ENCODE measurements at places on chromosomes 16 and 17. TPM values are rescaled to one million over a fixed set of nuclear protein-coding genes. Genes with fewer than 3 reads are reported as not detected.

GRCh38 chr17:33514369-33514768 is 221.3 kb upstream of the ASIC2 start:
- H3K4me1 ChIP-seq = no peaks in the 10 kb centered on the region
- no peaks in the 10 kb centered on the region for H3K36me3 ChIP-seq
- H3K4me3 ChIP-seq = no peak overlapping the region
- H3K27me3 ChIP-seq = no peaks in the 10 kb centered on the region
- no peak for DNase-seq

DNA sequence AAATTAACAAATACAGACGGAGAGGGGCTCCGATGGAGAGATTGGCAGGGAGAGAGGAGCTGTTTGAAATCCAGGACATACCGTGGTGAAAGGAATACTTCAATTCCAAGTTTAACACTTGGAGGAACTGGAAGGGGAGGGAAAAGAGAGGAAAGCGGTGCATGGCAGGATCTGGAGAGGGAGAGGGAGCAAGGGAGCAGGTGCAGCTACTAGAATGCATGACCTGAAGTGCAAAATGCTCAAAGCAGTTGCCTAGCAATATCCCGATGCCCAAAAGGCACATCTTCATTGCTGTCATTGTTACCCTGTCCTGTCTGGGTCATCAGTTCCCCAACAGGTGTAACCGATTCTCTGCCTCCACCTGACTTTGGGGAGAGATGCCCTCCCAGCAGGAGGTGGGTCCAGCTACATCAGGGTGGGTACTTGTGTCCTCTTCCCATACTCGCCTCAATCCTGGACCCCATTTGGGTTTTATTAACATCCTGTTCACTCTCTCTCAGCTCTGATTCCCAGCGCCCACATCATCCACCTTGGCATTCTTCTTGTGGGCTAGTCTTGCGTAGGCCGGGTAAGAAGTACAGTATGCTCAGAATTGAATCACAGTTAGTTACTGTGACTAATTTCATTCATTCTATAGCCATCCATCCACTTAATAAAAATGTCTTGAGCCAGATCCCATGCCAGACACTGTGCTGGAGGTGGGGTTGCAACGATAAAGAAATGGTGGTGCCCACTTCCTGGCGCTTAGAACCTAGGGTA is 37.4 kb upstream of the EMP2 start:
- no peak overlapping the region for H3K4me3 ChIP-seq
- DNase-seq = no peak
- H3K27me3 ChIP-seq = peaks cover 3% of the 10 kb centered on the region
- H3K4me1 ChIP-seq = no peaks in the 10 kb centered on the region
- no peaks in the 10 kb centered on the region for H3K36me3 ChIP-seq

- H3K36me3 ChIP-seq = no peaks in the 10 kb centered on the region
- H3K27me3 ChIP-seq = no peaks in the 10 kb centered on the region
- H3K4me3 ChIP-seq = no peak overlapping the region
- H3K4me1 ChIP-seq = peaks cover 6% of the 10 kb centered on the region
- DNase-seq = no peak
- H3K27ac ChIP-seq = no peak overlapping the region
Measured at GRCh38 chr17:60712675-60713074, 35.0 kb downstream of the BCAS3 start.

GRCh38 chr17:50289991-50290702 is 15.9 kb downstream of the TMEM92 start:
- no peaks in the 10 kb centered on the region for H3K36me3 ChIP-seq
- no peak overlapping the region for H3K4me3 ChIP-seq
- no peaks in the 10 kb centered on the region for H3K4me1 ChIP-seq
- peak; percentile 79 for DNase-seq

GRCh38 chr16:2226245-2226793 is 2.9 kb downstream of the E4F1 start:
- H3K4me1 ChIP-seq = peaks cover 29% of the 10 kb centered on the region
- H3K27ac ChIP-seq = no peak overlapping the region
- DNase-seq = no peak
- no peaks in the 10 kb centered on the region for H3K27me3 ChIP-seq
- H3K4me3 ChIP-seq = no peak overlapping the region
- H3K36me3 ChIP-seq = peaks cover 26% of the 10 kb centered on the region

GRCh38 chr17:7883781-7884386 is 4.7 kb upstream of the CHD3 start:
- DNase-seq = no peak
- H3K4me3 ChIP-seq = peak overlapping the region; percentile 97
- H3K36me3 ChIP-seq = peaks cover 16% of the 10 kb centered on the region

- H3K4me3 ChIP-seq = peak overlapping the region; percentile 96
- peaks cover 24% of the 10 kb centered on the region for H3K36me3 ChIP-seq
- no peaks in the 10 kb centered on the region for H3K27me3 ChIP-seq
- H3K27ac ChIP-seq = peak overlapping the region; percentile 88
Measured at GRCh38 chr16:23595246-23595950, 718 bp downstream of the NDUFAB1 start.

DNA sequence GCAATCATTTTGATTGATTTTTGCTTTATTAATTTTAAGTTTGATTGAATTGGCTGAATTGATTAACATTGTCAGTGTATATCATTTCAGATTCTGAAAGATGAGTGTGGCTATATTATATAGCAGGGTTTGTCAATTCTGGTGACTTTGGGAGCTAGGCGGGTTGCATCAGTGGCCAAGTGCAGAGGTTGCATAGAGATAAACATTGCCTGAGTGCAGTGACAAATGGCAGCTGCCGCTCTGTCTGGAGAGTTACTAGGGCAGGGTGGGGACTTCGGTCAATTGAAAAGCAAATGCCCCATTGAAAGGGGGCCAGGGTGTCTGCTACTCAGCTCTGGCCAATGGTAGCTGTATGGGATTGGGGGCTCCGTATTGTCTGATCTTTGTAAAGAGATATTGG is 12.7 kb downstream of the SYT17 start:
- H3K4me3 ChIP-seq = no peak overlapping the region
- no peak for DNase-seq
- H3K36me3 ChIP-seq = no peaks in the 10 kb centered on the region
- no peaks in the 10 kb centered on the region for H3K4me1 ChIP-seq

- no peak within 1 kb of the TSS for H3K27ac ChIP-seq
- no peak for DNase-seq
- H3K27me3 ChIP-seq = no peaks in the 10 kb centered on the region
- no peaks in the 10 kb centered on the region for H3K36me3 ChIP-seq
Measured at GRCh38 chr17:27800522-27800921, at the start of gene NOS2. Gene NOS2 (minus strand): TSS chr17:27800529. CDS start chr17:27798809, 1,720 bp downstream.

DNA sequence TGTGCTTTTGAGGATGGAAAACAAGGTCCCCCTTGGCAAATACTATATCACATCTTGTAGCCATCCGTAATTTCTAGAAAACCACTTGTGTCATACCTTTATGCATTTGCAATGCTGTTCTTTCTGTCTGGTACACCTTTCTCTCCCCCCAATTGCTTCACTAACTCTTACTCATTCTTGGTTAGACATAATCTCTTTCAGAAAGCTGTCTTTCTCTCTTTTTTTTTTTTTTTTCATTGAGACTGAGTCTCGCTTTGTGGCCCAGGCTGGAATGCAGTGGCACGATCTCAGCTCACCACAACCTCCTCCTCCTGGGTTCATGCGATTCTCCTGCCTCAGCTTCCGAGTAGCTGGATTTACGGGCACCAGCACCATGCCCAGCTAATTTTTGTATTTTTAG is 94.9 kb upstream of the C17orf78 start:
- no peak overlapping the region for H3K4me3 ChIP-seq
- no peaks in the 10 kb centered on the region for H3K27me3 ChIP-seq
- H3K27ac ChIP-seq = no peak overlapping the region

DNA sequence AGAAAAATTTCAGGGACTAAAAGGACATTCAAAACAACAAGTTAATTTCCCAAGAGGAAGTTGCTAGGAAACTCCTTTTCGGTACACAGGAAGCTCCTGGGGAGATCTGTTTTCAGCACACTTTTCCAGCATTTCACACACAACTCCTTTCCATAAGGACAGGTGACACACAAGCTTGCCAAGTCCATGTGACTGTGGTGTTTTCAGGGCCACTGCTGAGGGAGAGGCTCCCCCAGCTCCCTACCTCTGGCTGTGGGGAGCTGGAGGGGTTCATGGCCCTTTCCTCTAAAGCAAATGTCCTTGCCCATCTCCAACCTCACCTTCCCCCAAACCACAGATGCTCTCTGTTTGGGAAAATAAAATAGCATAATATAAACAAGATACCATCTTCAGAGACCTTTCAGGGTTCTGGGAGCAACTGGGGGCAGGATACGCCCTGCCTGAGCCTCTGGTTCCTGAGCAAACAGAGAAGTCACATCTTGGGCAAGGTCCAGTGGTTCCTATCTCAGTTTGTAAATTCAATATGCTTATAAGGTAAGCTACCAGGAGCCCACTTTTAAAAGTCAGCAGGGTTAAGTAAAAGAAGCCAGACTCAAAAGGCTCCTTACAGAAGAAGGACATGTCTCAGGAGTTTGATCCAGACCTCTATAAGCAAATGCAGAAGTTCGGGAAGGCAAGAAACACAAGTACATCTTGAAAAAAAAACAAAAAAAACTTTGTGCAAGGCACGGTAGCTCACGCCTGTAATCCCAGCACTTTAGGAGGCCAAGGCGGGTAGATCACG is 3.0 kb downstream of the PDZD9 start:
- DNase-seq = no peak
- no peak overlapping the region for H3K27ac ChIP-seq
- peaks cover 5% of the 10 kb centered on the region for H3K4me1 ChIP-seq
- no peaks in the 10 kb centered on the region for H3K27me3 ChIP-seq

DNA sequence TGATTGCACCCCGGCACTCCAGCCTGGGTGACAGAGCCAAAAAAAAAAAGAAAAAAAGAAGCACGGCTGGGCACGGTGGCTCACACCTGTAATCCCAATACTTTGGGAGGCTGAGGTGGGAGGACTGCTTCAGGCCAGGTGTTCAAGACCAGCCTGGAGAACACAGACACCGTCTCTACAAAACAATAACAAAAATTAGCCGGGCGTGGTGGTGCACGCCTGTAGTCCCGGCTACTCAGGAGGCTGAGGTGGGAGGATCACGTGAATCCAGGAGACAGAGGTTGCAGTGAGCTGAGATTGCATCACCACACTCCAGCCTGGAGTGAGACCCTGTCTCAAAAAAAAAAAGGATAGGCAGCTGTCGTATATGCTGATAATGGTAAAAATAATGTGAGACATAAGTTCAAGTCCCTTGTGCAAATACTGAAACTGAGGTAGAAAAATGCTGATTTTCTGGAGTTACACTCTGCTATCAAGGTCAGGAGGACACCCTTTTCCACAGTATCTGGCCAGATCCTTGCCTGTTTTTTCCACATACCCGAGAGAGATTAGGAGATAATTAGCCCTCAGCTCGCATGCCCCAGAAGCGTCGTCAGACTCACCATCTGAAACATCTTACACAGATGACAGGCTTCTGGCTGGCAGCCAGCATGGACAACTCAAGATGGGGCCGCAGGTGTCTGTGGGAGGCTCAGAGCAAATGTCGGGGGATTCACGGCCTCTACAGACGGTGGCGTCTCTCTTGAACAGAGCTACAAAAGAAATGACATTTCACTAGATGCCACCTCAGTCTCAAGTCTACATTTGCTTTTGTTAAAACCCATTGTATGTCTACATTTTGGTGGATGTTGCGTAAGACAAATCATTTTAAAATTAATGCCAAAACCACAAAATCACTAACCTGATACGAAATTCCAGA is 36.8 kb downstream of the WDR45B start:
- H3K36me3 ChIP-seq = peaks cover 23% of the 10 kb centered on the region
- no peak overlapping the region for H3K4me3 ChIP-seq
- no peak overlapping the region for H3K27ac ChIP-seq
- peaks cover 6% of the 10 kb centered on the region for H3K4me1 ChIP-seq
- no peak for DNase-seq
- no peaks in the 10 kb centered on the region for H3K27me3 ChIP-seq

DNA sequence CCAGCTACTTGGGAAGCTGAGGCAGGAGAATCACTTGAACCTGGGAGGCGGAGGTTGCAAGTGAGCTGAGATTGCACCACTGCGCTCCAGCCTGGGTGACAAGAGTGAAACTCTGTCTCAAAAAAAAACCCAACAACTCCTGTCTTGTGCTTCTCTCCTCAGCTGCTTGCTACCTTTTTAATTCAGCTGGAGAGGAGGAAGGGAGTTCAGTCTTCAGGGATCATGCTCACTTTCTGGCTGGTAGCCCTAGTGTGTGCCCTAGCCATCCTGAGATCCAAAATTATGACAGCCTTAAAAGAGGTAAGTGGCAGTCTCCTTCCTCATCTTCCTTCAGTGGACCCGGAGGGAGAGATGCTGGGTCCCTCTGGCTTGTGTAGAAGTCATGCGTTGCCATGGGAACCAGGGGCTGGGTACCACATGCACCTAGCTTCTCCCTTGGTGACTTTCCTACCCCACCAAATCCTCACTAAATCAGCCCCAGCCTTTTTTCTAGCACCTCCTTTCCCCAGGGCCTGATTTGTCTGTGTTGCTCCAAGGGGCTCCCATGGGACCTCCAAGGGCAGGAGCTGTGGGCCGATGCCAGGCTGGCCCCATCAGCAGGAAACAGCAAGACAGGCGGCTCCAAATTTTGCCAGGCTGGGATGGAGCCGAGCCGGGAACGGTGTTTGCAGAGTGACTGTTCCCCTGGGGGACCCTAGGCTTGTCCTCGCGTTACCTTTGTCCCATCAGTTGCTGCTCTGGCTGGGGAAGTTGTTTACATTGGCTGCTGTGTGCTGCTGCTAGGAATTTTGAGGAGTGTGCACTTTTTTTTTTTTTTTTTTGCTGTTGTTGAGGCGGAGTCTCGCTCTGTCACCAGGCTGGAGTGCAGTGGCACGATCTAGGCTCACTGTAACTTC is 65.2 kb downstream of the ABCC1 start:
- H3K27ac ChIP-seq = no peak overlapping the region
- peaks cover 18% of the 10 kb centered on the region for H3K36me3 ChIP-seq
- DNase-seq = peak; percentile 37

GRCh38 chr17:71494062-71494855 is 626.6 kb upstream of the SOX9 start:
- no peaks in the 10 kb centered on the region for H3K4me1 ChIP-seq
- H3K4me3 ChIP-seq = no peak overlapping the region
- H3K36me3 ChIP-seq = no peaks in the 10 kb centered on the region
- no peaks in the 10 kb centered on the region for H3K27me3 ChIP-seq
- no peak for DNase-seq
- no peak overlapping the region for H3K27ac ChIP-seq

- no peaks in the 10 kb centered on the region for H3K36me3 ChIP-seq
- no peak overlapping the region for H3K27ac ChIP-seq
- no peak for DNase-seq
- H3K27me3 ChIP-seq = no peaks in the 10 kb centered on the region
- H3K4me1 ChIP-seq = peaks cover 18% of the 10 kb centered on the region
Measured at GRCh38 chr17:32445971-32446370, 1.7 kb downstream of the PSMD11 start.

Gene SMPD3
- 0.32 TPM for total RNA-seq

Gene WDR81
- 17.6 TPM for total RNA-seq

Gene NTN1
- 0.41 TPM for total RNA-seq

Gene STAT5A
- total RNA-seq = 169 TPM

Gene GPR179
- total RNA-seq = under 0.01 TPM

Gene KCNAB3
- total RNA-seq = 0.32 TPM

Gene C16orf96
- 0.30 TPM for total RNA-seq

Gene TNFSF13
- total RNA-seq = 43.7 TPM

Gene MPDU1
- total RNA-seq = 105 TPM

Gene UBE2O
- 14.3 TPM for total RNA-seq

Gene KCNG4
- not detected for total RNA-seq

Gene KRTAP2-2
- not detected for total RNA-seq

Gene RARA
- 35.9 TPM for total RNA-seq

Data from adrenal gland (tissue), 19 donors.